Stimulated activated CD4-positive, alpha-beta T cell treated with anti-CD3 and anti-CD28 coated beads, Interleukin-2, amount 100 ng/mL, for 24 hours (primary cell): ENCODE measurements at places on chromosomes 16 and 17.

- no peak for DNase-seq
Measured at GRCh38 chr16:71425746-71426068, 16.1 kb downstream of the TLE7 start.

DNA sequence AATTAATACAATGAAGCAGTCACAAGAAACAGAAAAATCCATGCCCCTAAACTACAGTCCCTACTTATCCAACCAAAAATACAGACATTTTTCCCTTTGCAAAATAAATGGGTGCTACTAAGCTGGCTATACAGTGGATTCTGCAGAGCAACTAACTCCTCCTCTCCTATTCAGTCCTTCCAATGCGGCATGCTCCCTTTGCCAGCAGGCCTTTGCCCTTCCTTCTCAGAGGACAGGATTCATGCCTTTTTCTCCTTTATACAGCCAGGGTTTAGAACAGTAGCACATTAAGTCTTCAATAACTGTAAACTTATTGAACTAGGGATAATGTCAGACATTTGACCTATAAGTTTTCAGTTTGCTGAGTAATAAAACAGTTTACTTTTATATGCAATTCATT is 70.2 kb downstream of the SMURF2 start:
- no peak for DNase-seq

DNA sequence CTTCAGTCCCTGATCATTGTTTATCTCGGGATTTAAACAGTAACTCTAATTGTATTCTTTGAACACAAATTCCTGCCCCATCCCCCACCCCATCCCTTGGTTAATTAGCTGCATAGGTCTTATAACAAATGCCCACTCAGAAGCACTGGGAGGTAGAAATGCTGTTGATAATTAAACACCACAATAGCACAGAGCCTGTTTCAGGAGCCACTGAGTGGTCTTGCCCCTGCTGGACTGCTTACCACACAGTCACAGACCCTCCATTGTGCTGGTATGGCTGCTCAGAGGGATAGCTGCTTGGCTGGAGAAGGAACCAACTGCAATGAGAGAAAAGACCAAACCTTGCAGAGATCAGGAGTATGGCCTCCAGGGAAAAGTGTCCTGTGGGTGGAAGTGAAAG is 214.1 kb downstream of the ANKFN1 start:
- DNase-seq, result no peak

GRCh38 chr17:55433629-55434422 is 12.2 kb upstream of the MMD start:
- DNase-seq, result no peak

GRCh38 chr17:6523330-6523729 is 33.0 kb downstream of the PITPNM3 start:
- DNase-seq, result no peak

GRCh38 chr16:30184891-30185682 is 1.7 kb downstream of the CORO1A start:
- peak; percentile 55 for DNase-seq

DNA sequence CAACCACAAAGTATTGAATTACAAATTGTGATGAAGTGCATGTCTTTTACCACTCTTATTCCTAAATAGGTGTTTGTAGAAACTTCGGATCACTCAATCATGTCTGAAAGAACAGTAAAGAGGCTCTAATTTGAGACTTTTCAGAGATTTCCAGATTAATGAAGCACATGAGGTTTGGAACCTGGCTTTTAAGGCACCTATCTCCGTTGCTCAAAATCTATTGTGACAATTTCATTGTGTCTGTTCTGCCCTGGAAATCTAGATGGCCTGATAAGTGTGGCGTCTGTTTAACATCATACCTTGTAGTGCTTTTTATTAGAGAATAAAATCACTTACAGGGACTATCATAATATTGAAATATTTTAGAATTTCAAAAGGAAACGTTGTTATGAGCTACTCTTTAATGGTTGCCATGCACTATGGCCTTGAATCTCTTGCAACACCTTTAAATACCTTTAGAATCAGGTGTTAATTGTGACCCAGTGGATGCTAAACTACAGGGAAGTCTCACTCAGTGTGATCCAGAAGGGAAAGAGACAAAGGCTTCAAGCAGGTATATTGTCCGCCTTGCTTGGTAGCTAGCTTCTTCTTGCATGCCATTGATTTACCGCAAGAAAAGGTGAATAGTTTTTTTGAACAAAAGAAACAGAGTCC is 210.3 kb downstream of the CNTNAP4 start:
- DNase-seq, result no peak

GRCh38 chr17:55228683-55229192 is 36.0 kb upstream of the HLF start:
- DNase-seq, result no peak

GRCh38 chr17:45040459-45040858 is 11.0 kb downstream of the DCAKD start:
- no peak for DNase-seq

DNA sequence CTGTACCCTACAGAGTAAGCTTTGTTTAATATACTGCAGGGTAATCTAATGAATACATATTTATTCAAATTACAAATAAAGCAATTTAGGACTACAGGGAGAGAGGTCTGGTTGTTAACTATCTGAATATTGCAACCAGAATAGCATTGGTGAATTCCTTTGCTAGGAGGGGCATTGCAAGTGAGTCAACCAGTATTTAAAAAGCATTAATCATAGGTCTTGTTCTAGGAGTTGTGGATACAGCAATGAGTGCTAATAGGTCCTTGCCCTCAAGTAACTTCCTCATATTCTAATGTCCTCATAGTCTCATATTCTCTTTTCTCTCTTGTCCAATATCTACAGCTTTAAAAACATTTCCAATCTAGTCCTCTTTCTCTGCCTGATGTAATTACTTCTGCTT is 531.4 kb downstream of the CDH11 start:
- DNase-seq, result no peak

DNA sequence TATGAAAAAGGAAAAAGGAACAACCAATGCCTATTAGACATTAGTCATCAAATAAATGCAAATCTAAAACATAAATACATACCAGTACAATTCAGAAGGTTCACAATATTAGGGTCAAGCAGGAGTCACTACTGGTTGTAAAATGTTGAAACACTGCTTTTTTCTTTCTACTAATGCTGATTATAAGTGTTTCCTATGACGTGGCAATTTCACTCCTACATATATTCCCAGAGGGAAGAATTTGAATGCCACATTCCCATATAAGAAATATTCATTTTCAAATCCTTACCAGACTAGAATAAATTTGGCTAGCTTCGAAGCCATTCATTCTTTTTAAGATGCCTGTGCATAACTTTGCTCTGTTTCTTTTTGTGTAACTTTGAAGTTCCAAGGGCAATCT is 2.6 kb upstream of the KRTAP9-2 start:
- DNase-seq, result no peak

- no peak for DNase-seq
Measured at GRCh38 chr16:50365791-50366575, 2.8 kb downstream of the BRD7 start.

DNA sequence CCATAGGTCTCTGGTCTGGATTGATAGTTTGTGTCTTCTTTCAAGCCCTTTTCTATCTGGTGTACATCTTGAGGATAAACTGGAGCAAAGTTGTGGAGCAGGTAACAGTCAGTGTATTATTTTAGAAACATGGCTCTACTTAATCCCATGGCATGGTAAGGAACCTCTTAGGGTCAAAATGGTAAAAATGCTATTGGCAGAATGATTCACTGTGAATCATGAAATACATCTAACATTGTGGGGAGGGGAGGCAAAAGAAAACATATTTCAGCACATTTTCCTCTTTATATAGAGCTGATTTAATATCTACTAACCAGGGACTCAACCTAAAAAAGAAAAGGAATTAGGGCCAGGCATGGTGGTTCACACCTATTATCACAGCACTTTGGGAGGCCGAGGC is 17.9 kb upstream of the ALDH3A2 start:
- DNase-seq, result no peak

DNA sequence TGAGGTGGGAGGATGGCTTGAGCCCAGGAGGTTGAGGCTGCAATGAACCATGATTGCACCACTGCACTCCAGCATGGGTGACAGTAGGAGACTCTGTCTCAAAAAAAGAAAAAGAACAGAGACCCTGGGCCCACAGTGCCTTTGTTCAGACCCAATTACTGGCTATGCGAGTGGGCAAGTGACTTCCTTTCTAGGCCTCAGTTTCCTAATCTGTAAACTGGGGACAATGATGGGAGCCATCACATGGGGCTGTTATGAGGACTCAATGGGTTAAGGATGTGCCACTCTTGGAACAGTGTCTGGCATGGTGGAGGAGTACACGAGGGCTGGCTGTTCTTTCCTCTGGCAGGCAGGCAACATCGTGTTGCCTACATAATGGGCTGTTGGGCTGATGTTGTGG is 47.3 kb upstream of the NDRG4 start:
- no peak for DNase-seq

- DNase-seq, result no peak
Measured at GRCh38 chr17:49249292-49249794, 18.8 kb upstream of the PHOSPHO1 start.

DNA sequence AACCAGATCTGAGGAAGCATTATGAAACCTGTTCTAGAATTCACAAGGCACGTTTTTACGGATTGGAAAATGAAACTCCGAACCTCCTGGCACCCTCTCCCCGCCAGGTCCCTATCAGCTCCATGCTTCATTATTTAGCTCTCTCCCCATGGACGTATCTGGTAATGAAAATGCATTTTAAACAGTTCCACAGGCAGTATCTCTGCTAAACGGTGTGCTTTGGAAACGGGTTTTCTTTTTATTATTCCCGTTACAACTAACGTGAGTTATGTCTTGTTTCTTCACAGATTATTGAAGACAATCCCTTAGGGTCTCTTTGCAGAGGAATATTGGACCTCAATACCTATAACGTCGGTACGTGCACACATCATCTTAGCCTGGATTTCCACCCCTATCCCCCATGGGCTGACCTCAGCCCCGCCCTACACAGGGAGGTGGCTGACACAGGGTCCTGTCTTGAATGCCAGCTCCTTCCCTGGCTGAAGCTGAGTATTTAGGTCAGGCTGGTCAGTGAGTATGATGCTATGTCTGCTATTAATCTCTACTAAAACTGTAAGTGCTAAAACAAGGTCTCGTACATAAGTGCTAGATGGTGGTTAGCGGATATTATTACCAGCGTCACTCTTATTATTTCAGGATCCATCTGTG is 82.9 kb downstream of the SDR42E1 start:
- no peak for DNase-seq

GRCh38 chr17:7929158-7930023 is at the start of gene KCNAB3:
KCNAB3 (minus strand) TSS chr17:7929856; CDS start chr17:7929435, 421 bp downstream.
- peak; percentile 59 for DNase-seq

- DNase-seq, result no peak
Measured at GRCh38 chr16:24228514-24228913, 27.6 kb upstream of the CACNG3 start.

DNA sequence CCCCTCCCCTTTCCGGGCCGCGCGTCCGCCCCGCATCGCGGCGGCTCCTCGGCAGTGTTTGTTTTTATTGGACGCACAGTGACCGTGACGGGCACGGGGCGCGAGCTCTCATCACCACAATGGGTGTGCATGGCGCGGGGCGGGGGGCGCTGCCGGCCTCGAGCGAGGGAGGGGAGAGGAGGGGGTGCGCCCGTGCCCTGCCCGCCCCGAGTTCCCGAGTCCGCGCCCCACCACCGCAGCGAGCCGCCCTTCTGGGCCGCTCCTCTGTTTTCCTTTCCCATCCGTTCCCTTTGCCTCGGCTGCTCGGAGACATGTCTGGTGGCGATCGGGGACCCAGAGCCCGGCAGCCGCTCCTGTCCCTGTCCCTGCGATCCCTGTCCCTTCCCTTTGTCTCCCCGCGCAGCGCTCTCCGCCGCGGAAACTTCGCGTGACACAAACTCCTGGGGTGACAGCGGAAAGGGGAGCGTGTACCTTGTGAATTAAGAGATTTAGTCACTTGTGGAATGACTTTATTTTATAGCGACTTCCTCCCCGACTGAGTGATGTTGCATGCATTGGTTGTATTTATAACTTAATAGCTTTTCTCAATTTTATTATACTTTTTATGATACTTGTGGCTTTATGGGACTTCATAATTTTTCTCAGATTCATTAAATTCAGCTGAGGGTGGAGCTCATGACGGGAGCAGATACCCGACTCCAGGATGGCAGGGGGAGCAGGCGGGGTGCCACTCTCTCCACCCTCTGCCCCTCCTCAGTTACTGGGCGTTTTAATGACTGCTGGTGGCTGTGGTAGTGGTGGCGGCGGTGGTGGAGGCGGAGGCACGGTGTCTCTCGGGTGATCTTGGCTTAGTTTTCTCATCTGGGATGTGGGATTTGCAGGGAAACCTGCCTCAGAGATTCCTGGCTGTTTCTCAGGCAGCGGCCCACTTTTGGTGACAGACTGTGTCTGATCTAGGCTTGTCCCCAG is 40.8 kb downstream of the MRM1 start:
- DNase-seq, result peak; percentile 22

- DNase-seq, result no peak
Measured at GRCh38 chr17:64599827-64600226, 62.3 kb downstream of the SMURF2 start.

GRCh38 chr17:8185582-8186445 is 4.2 kb downstream of the BORCS6 start:
- DNase-seq, result peak; percentile 96

DNA sequence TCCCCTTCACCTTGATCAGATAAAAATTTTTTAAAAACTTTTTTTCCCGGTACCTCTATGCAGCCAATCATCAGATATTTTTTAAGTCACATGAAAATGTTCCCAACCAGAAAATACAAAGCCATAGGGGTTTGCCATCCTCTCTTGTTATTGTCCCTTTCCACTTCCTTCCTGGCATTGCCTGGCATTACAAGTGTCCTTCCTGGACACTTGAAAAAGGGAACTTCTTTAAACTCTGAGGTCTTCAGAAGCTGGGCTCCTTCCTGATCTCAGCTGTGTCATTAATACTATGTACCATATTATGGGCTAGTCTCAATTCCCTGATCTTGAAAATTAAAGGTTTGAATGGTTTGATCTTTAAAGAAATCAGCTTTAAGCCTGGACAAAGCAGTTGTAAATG is 64.9 kb downstream of the TEX14 start:
- DNase-seq, result no peak

DNA sequence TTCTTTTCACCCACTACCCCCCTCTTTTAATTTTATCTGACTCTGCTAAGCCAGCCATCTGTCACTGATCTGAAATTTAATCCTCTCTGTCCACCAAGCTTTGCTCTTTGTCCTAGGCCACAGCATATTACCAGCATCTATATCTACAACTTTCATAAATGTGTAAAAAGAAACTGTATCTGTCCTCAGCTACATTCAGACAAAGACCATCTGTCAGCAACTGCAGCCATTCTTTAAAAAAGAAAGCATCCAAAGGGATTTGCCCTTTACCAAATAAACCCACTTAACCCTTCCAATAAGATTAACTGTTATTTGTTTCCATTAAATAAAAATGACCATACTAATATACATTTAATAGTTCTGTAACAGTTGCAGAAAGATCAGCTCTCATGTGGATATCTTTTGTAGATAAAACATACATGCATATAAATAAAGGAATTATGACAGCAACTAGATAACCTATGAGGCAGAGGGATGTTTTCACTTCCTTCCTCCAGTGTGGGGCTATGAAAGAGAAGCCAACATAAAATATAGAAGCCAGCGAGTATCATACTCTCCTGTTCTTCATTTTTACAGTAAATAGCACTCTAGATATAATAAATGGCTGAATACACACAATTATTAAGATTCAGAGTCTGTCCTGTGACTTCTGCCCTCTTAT is 602.5 kb upstream of the SALL1 start:
- no peak for DNase-seq

GRCh38 chr16:35386619-35387018 is 1927.2 kb downstream of the TP53TG3F start:
- no peak for DNase-seq
